Activated CD4-positive, alpha-beta T cell treated with anti-CD3 and anti-CD28 coated beads, Interleukin-2, amount 50 U/mL, for 4 hours (primary cell): ENCODE measurements at places on chromosomes 7 and 10.

- no peak for DNase-seq
Observed at GRCh38 chr10:11197878-11198277, 180.2 kb downstream of the CELF2 start.

GRCh38 chr10:43254881-43255633 is 11.8 kb downstream of the RASGEF1A start:
- no peak for DNase-seq

GRCh38 chr7:158612546-158612945 is 24.9 kb upstream of the PTPRN2 start:
- DNase-seq, result no peak

DNA sequence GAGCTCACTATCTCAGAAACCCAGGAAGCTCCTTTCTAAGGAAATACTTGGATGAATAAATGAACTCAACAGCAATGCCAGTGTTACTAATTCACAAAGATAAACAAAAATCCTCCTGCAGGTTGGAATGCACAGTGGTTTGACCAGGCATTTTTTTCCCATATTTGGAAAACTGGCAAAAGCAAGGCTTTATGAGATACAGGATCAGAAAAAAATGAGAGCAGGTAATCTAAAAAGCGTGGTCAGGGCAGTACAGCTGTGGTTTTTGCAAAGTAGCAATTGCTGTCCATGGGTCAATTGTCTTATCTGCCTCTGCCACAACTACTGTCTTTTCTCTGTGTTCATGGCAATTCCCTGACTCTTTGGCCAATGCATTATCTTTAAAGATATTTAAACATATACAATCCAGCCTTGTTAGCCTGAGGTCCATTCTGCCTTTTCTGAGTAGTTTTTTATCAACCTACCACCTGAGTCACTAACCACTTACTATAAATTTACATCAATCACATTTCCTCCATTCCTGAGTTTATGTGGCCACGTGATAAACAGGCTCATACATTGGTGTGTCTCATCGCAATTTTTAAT is 564.5 kb upstream of the IGFBP3 start:
- no peak for DNase-seq

DNA sequence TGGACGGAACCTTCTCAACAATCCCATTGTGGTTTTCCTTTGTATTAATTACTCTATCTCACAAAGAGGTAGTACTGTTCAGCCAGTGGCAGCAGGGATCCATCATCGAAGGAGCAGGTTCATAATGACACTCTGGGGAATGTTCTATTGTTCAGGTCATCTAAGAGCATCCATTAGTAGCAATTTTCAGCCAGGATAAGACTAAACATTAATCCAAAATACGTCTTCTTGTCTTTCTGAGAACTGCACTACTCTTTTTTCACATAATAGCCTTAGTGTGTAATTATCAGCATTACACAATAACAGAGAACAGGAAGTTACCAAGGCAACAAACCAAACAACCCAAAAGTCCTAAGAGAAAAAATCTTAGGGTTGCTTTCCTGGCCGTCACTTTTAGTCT is 259.5 kb upstream of the VWC2 start:
- DNase-seq, result no peak

- no peak for DNase-seq
Observed at GRCh38 chr10:106226828-106227227, 937.7 kb downstream of the SORCS1 start.

GRCh38 chr7:108073305-108074070 is 56.7 kb downstream of the LAMB4 start:
- DNase-seq, result no peak

- no peak for DNase-seq
Observed at GRCh38 chr7:70893422-70893821, 238.5 kb upstream of the GALNT17 start.

- DNase-seq, result no peak
Observed at GRCh38 chr7:131787101-131787500, 230.7 kb upstream of the PODXL start.

DNA sequence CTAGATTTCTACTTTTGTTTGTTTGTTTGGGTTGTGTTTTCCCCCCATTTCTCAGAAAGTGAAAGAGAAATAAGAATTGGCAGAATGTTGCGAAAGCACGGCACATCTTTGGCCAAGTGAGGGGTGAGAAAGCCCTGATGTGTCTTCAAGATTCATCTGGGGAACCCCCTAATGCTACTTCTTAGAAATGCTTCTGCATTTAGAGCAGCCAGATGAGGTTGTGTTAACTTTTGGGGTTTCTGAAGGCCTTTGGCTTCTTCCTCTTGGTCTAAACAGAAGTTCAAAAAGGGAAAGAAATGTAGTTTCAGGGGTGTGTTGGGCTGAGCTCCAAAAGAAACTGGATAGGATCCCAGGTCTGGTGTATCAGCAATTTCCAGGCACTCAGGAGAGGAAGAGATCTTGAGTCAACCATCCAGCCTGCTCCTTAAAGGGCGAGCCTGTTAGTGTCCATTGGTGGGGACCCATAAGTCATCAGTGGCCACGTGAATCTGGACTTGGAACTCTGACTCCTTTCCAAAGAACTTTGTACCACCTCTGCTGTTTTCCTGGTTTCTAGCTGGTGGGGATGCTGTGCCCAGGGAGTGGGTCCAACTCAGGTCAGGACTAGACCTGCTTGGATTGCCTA is 6.5 kb downstream of the DUSP5 start:
- DNase-seq, result peak; percentile 51

DNA sequence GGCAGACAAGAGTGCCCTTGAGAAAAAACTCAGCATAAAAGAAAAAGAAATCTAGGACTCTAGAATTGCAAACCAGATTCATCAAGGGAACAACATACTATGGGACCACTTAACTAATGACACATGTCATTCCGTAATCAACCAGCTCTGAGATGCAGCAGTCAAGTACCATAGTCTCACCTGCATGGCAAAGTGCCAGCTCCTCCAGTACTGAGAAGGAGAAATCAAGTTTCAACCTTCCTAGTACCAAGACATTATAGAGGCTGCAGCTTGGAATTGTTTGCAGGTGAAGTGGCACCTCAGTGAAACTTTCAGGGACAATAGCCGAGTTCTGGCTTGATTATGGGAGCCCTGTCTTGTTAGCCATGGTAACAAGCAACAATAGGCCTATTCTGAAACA is 11.5 kb downstream of the STEAP1 start:
- DNase-seq, result no peak
